ENCODE measurements at places on chromosomes 2 and 18.

DNA sequence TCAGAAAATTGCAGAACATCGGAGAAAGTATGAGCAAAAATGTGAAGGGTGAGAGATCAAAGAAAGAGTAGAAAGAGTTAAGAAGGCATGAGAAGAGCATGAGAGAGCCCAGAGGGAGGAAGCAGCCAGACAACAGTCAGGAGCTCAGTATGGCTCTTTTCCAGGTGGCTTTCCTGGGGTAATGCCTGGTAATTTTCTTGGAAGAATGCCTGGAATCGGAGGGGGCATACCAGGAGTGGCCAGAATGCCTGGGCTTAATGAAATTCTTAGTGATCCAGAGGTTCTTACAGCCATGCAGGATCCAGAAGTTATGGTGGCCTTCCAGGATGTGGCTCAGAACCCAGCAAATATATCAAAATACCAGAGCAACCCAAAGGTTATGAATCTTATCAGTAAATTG lies 271.8 kb upstream of the TFPI start:
- DNase-seq = no peak

- DNase-seq = no peak
Measured at GRCh38 chr2:69134306-69134945, 121.4 kb downstream of the ANTXR1 start.

DNA sequence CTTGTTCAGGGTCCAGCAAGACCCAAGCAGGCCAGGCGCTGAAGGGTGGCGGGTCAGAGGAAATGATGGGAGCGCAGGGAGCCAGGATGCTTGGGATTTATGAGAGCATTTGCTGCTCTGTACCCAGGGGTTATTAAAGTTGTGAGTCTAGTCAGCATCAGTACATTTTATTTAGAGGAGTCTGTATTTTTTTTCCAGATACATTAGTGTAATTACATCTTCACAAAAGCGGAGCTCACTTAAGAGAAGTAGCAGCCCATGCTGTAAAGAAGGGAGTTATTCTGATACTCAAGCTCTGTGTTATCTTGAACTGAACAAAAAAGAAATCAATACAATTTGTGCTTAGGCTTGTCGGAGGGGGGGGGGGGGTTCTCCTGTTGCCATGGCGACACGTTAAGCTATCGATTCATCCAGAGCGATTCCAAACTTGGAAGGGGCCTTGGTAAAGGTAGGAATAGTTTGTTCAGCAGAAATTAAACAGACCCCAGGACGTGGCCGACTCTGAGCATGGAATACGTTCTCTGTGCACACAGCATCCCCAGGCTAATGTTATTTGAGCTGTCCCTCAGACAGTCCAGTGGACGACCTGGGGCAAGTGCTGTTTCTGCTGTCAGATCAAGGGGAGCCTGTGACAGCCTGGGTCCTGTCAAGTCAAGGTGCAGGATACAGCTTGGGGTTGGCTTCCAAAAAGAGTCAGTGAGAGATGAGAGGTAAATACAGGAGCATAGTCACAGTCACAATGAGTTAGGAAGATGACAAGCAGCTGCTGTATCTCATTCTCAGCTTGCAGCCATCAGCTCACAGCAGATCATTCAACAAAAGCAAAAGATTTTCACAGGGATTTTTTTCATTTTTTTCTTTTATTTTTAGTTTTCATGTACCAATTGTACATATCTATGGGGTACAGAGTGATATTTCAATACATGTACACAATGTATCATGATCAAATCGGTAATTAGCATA lies 387.6 kb downstream of the DCDC2C start:
- no peak for DNase-seq

GRCh38 chr18:58180172-58180571 lies 136.1 kb downstream of the NEDD4L start:
- DNase-seq = no peak

DNA sequence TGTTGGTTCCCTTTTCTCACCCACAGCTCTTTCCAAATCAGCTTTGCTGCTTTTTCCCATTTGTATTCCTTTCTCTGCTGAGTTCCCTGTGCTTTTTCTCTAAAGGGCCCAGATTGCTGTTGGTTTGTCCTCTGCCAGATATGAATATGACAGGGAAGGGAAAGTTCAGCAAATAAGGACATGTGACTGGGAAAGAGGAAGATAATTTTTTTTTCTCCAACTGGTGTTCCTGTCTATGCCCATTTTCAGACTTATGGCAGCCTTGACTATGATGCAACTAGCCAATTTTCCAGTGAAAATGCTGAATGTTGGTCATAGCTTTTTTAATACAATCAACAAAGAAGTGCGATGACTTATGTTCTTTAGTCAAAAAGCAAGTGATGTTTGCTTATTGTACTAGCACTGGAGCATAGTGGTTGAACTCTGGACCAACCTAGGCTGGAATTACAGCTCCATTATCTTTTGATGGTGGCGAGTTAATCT lies 7.7 kb downstream of the MDH1 start:
- no peak for DNase-seq

GRCh38 chr18:59760619-59761600 lies 63.7 kb upstream of the CCBE1 start:
- no peak for DNase-seq

- no peak for DNase-seq
Measured at GRCh38 chr2:160175169-160176134, 24.6 kb downstream of the ITGB6 start.

GRCh38 chr2:69375494-69376353 lies 11.3 kb downstream of the GFPT1 start:
- DNase-seq = no peak

Data from activated CD4-positive, alpha-beta T cell treated with anti-CD3 and anti-CD28 coated beads, Interleukin-2, amount 50 U/mL, for 24 hours (primary cell).